ENCODE measurements at places on chromosomes 1 and 21.

GRCh38 chr21:46097336-46098293, at the start of gene COL6A2:
COL6A2 (plus strand) TSS chr21:46098112.
- peak; percentile 53 for DNase-seq

- DNase-seq: no peak
Measured at GRCh38 chr21:32207406-32207716, 71.5 kb downstream of the MIS18A start.

GRCh38 chr1:60832367-60832766, 250.0 kb upstream of the NFIA start:
- no peak for DNase-seq

GRCh38 chr1:74498901-74499300, 13.5 kb downstream of the LRRC53 start:
- DNase-seq: no peak

DNA sequence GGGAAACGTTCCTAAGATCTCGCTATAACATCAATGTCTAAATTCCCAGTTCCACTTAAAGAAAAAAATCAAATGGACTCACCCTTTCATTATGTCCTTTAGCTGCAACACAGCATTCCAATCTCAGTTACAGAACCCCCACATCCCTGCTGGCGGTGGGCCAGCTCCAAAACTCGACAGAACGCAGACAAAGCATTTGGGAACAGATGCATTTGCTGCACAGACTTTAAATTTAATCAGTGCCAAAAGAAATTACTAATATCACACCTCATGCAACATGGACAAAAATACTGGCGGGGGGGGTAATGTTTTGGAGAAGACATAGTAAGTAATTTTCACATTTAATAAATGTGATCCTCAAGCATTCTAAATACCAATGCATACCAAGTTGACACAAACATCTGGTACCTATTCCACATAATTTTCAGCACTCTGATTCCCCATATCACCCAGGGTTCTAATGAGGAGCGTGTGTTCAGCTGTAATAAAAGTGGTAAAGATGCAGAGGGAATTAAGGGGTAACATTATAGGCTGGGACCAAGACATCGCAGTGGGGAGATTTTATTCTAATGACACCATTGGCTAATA, 79.7 kb downstream of the TGFBR3 start:
- no peak for DNase-seq

GRCh38 chr1:181144238-181144637, 55.7 kb downstream of the IER5 start:
- no peak for DNase-seq

GRCh38 chr1:59903141-59903754, 23.3 kb downstream of the CYP2J2 start:
- DNase-seq: no peak

DNA sequence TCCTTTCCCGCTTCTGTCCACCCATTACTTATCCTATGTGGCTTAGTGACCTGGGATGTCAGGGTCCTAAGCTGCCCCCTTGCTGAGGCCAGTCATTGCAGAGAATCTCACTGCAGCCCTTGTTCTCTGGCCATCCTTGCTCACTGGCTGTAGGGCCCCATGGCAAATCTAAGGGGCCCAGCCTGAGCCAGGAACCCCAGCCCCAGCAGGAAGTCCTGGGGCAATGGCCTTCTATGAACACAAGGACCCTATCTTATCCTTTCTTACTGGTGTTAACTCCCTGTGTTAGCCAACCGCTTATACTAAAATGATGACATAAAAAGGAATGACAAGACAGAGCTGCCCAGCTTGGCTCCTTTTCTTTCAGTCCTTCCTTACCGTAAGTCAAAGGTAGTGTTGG, 29.9 kb downstream of the DHCR24 start:
- no peak for DNase-seq

- no peak for DNase-seq
Measured at GRCh38 chr1:52352690-52353089, 13.3 kb downstream of the CC2D1B start.

DNA sequence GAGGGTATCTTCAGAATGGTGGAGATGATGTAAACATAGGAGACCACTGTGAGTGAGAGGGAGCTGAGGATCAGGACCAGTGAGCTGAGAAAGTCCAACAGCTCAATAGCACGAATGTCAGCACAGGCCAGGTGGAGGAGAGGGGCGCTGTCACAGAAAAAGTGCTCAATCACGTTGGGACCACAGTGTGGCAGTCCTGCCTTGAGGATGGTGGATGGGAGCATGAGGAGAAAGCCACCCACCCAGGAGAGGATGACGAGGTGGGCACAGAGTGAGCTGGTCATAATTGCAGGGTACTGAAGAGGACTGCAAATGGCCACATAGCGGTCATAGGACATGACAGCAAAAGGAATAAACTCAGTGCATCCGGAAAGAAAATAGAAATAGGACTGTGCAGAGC, 8.1 kb downstream of the OR11L1 start:
- DNase-seq: no peak

DNA sequence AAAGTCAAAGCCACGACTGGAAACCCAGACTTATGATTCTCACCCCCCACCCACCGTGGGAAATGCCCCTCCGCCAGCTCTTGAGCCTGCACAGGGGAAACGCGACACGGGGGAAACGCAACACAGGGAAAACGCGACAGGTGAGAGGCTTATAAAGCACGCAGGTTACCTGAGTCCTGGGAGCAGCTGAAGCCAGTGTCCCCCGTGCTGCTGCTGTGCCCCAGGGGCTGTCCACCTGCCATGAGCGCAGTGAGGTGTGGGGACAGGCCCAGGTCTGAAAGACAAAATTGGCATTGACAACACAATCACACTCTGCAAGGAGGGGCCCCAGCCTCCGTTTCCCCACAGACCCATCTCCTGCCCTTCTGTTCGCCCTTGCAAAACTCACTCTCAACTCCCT, 46.3 kb downstream of the GPR161 start:
- DNase-seq: no peak

- DNase-seq: no peak
Measured at GRCh38 chr1:193486671-193487229, 300.3 kb upstream of the B3GALT2 start.

- DNase-seq: no peak
Measured at GRCh38 chr1:24735156-24735508, 10.1 kb upstream of the CLIC4 start.

DNA sequence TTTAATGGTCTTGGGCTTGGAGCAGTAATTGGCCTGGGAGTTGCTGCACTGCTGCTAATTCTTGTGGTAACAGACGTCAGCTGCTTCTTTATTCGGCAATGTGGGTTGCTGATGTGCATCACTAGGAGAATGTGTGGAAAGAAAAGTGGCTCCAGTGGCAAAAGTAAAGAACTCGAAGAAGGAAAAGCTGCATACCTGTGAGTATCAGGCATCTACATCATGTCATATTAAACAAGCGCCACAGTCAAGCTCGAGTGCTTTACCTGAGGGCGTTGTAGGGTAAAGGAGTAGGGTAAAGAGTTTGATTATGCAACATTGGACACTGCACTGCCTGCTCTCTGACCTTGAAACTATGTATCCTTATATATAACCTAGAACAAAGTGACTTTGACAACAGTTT, 510.6 kb downstream of the NCAM2 start:
- no peak for DNase-seq

- no peak for DNase-seq
Measured at GRCh38 chr1:6097824-6098223, 52.1 kb downstream of the KCNAB2 start.

DNA sequence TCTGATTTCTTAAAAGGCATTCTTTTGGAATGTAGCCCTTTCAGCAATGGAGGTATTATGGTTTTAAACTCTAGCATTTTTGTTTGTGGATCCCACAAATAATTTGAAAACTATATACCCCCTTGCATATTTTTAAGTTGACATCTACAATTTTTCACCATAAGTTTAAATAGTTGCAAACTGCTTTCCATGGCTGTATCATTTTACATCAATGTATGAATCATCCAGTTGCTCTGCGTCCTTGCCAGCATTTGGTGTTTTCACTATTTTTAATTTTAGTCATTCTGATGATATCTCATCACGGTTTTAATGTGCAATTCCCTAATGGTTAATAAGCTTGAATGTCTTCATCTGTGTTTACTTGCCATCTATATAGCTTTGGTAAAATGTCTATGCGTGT, 20.7 kb downstream of the DIPK1A start:
- no peak for DNase-seq

DNA sequence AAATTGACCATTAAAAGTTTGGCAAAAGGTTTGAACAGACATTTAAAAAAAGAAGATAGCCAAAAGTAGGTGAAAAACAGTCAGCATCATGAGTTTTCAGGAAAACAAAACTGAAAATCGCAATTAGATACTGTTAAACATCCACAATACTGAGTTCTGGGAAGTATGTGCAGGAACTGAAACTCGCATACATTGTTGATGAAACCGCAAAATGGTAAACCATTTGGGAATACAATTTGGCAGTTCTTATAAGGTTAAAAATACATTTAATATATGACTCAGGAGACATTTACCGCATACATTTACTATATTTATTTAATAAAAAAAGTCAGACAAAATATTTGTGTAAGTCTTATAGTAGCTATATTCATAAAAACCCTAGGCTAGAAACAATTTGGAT, 393.2 kb downstream of the COL11A1 start:
- DNase-seq: no peak

- no peak for DNase-seq
Measured at GRCh38 chr21:17679002-17679600, 66.4 kb upstream of the BTG3 start.
